ENCODE measurements at places on chromosomes 5 and 9.

GRCh38 chr5:61371474-61371873 lies 39.4 kb downstream of the ZSWIM6 start:
- no peak for DNase-seq

GRCh38 chr9:13189362-13189761 lies 90.1 kb downstream of the MPDZ start:
- no peak for DNase-seq

- no peak for DNase-seq
Measured at GRCh38 chr9:7827056-7827455, 27.5 kb upstream of the DMAC1 start.

- DNase-seq, result peak; percentile 41
Measured at GRCh38 chr9:114434878-114435311, 47.1 kb upstream of the AKNA start.

- no peak for DNase-seq
Measured at GRCh38 chr9:118473521-118473920, 769.3 kb downstream of the TLR4 start.

- DNase-seq, result peak; percentile 80
Measured at GRCh38 chr9:109452761-109453160, 45.3 kb downstream of the PTPN3 start.

- DNase-seq, result no peak
Measured at GRCh38 chr5:14768508-14769365, 102.8 kb downstream of the ANKH start.
